ENCODE measurements at places on chromosomes 5 and 9.

- DNase-seq = no peak
- H3K4me1 ChIP-seq = no peaks in the 10 kb centered on the region
- no peak overlapping the region for H3K27ac ChIP-seq
- H3K4me3 ChIP-seq = no peak overlapping the region
- no peaks in the 10 kb centered on the region for H3K27me3 ChIP-seq
Measured at GRCh38 chr5:31671339-31671741, 32.4 kb downstream of the PDZD2 start.

DNA sequence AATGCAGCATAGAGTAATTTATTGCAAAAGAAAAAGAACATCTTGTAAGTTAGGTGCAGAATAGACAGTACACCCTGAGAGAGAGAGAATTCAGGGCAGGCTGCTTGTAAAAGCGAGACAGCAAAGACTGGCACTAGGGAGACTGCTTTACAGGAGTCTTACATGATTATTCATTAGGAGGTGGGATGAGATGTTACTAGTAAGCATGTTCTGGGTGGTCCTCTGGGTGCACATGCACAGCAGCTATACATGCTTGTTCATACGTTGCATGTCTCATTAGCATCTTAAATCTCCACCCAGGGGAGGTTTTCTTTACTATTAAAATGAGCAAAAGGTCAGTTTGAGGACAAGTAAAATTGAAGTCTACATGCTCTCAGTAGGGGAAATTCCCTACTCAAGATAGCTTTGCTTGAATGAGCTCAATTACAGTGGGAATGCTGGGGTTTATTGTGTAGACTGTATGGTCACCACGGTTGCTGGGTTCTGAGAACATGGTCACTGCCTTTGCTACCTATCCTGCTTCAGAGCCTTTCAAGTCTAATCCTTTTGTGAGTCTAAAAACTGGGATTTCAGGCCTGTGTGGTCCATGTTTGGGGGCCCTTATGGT lies 60.6 kb downstream of the RGS7BP start:
- no peaks in the 10 kb centered on the region for H3K27me3 ChIP-seq
- no peaks in the 10 kb centered on the region for H3K4me1 ChIP-seq
- H3K27ac ChIP-seq = no peak overlapping the region
- H3K36me3 ChIP-seq = no peaks in the 10 kb centered on the region
- DNase-seq = no peak

DNA sequence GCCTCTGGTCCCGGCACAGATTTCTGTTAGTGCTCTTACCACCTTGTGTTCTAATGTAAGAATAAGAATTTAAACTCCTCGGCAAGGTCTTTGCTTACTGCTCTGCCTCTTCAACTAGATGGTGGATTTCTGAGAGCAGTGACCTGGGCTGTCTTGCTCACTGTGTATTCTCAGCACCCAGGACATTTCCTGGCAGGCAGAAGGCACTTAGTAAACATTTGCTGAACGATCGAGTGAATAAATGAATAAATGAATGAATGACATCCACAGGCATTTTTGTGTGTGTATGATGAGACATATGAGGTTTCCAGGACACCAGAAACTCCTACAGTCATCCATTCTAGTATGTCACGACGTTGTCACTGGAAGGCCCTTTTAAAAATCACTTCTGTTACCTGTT lies 143.2 kb downstream of the BOD1 start:
- DNase-seq = no peak
- peaks cover 23% of the 10 kb centered on the region for H3K4me1 ChIP-seq
- peak overlapping the region; percentile 89 for H3K27ac ChIP-seq
- H3K36me3 ChIP-seq = no peaks in the 10 kb centered on the region

- peaks cover 11% of the 10 kb centered on the region for H3K36me3 ChIP-seq
- no peak overlapping the region for H3K27ac ChIP-seq
- no peak overlapping the region for H3K4me3 ChIP-seq
- no peak for DNase-seq
- no peaks in the 10 kb centered on the region for H3K4me1 ChIP-seq
- H3K27me3 ChIP-seq = no peaks in the 10 kb centered on the region
Measured at GRCh38 chr9:6845880-6846279, 88.1 kb downstream of the KDM4C start.

- peaks cover 8% of the 10 kb centered on the region for H3K4me1 ChIP-seq
- H3K27ac ChIP-seq = no peak overlapping the region
- H3K27me3 ChIP-seq = no peaks in the 10 kb centered on the region
- DNase-seq = no peak
Measured at GRCh38 chr5:127011961-127012644, 18.3 kb downstream of the MARCHF3 start.

GRCh38 chr5:125348936-125349831 lies 602.7 kb upstream of the ZNF608 start:
- no peak for DNase-seq
- H3K27ac ChIP-seq = no peak overlapping the region
- no peaks in the 10 kb centered on the region for H3K36me3 ChIP-seq
- no peak overlapping the region for H3K4me3 ChIP-seq
- H3K4me1 ChIP-seq = peaks cover 5% of the 10 kb centered on the region

DNA sequence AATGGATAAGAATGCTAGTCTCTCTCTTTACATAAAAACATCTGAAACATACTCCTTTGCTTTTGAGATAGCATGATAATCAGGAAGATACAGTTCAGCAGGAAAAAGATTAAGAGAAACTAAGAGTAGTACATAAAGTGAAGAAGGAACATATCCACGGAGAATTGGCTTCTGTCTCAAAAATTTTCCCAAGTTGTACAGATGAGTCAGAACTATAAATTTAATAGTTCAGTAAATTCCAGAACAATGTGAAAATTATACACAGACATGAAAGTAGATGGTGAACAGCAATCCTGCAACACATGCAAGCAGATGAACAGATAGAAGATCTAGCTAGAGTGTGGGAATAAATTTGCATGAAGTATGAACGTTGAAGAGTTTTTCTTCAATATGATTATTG lies 691.4 kb upstream of the RIOK2 start:
- peaks cover 2% of the 10 kb centered on the region for H3K4me1 ChIP-seq
- H3K27me3 ChIP-seq = no peaks in the 10 kb centered on the region
- H3K4me3 ChIP-seq = no peak overlapping the region
- H3K27ac ChIP-seq = no peak overlapping the region
